RKO (cell line): ENCODE measurements at places on chromosomes 7 and 10.

GRCh38 chr10:118358327-118358726 is 16.2 kb upstream of the FAM204A start:
- no peak for DNase-seq

GRCh38 chr7:157309988-157310668 is 26.7 kb upstream of the DNAJB6 start:
- peak; percentile 90 for DNase-seq

DNA sequence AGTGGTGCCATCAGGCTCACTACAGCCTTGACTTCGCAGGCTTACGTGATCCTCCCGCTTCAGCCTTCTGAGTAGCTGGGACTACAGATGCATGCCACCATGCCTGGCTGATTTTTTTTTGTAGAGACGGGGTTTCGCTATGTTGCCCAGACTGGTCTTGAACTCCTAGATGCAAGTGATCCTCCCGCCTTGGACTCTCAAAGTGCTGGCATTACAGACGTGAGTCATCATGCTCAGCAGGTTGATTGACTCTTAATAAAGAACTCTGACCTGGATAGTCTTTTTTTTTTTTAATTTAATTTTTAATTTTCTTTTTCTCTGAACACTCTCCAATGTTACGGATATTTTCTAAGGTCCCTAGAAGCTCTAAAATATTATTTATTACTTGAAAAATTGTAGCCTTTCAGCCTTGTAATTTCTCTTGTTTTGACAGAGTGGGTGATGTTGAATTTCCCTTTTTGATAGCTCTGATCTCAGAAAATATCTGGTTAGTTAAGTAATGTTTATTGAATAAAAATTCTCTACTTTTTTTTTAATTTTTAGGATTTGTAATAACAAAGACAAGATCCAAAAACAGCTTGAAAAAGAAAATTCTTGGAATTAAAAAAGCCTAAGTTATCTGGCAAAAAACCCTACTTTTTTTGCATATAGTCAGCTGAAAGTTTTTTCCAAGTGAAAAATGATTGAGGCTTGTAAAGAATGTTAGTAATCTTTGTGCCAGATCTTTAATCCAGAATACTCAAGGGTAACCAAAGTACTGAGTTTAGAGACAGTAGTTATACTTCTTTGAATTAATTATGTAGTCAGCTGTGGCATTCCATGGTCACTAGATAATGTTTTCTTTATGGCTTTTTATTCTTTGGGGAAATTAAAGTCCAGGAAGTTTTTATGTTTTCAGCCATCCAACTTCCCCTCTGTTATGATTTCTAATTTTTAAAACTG is 26.7 kb downstream of the TBC1D12 start:
- DNase-seq = no peak

- DNase-seq = no peak
Measured at GRCh38 chr7:2488681-2489080, 12.5 kb upstream of the GRIFIN start.

DNA sequence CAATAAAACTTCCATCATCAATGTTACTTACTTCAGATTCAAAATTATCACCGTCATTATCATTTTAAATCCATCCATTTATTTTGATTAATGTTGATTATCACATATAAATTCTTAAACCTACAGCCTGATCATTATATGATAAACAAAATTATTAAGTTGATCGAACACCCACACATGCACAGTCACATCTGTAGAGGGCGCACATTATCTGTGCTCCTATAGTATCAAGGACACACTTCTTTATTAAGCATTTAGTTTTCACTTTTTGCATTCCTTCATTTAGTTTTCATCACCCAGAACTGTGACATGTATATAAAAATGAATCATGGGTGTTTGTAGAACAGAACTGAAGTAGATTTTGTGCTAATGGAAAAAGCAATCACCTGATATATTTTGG is 26.2 kb upstream of the ZNF716 start:
- DNase-seq = peak; percentile 27

DNA sequence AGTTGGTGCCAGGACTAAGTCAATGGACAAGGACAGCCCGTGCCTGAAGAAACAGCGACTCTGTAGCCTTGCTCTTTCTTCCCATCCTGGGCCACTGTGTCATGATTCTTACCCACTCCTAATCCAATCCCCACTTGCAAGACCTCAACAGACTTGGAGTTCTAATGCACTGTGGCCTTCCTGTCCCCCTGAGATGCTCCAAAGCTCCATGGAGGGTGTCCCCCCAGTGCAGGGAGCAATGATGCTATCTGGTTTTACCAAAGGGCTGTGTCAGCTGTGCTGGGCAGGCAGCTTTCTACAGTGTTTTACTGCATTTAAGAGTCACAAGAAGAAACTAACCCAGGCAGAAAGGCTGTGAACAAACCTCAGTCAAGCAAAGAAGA is 108.1 kb downstream of the PRKAG2 start:
- DNase-seq = no peak

DNA sequence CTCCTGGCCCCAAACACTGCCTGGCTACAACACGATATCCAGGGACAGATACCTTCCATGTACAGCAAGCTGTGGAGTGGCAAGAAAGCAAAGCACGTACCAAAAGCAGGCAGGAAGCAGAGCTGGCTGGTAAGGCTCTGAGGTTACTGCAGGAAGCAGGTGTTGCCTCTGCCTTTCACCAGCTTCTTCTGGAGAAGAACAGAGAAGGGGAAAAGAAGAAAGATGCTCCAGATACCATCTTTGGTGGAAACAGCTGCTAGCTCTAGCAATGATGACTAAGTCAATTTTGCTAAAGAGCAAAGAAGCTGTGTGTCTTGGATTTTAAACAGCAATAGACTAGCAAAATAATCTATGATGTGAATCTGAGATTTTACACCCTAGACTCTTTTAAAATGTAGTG is 34.9 kb upstream of the PRSS1 start:
- DNase-seq = no peak

DNA sequence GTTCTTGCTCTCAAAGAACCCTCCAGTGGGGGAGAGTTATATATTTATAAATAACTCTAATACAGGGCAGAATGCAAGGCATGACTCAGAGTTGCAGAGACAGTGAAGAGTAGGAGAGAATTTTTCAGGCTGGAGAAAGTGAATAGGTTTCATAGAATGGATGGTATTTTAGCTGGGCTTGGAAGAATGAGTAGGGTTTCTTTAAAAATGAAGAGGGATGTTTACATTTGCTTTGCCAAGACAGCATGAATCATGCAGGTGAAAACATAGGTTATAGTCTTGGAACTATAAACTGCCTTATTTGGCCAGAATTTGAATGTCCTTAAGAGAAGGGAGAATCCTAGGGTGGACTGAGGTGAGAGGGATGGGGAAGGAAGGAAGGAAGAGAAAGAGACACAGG is 124.8 kb downstream of the CPED1 start:
- DNase-seq = no peak

GRCh38 chr10:103720964-103721335 is 134.4 kb downstream of the SH3PXD2A start:
- DNase-seq = no peak

DNA sequence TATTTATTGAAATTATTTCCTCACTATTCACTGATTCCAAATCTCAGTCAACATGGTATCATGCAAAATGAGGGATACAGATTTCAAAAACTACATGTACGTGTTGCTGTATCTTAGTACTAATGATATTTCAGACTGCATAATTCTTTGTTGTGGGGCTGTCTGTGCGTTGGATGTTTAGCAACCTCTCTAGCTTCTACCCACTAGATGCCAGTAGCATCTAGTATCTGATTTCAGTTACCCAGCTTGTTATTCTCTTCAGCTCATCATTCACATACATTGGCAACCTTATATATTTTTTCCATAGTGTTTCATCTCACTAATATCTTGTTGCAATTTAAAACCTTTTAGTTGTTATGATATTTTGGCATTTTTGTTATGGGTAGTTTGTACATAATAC is 22.5 kb upstream of the WASL start:
- no peak for DNase-seq

GRCh38 chr7:150877536-150877935 is 25.2 kb downstream of the AOC1 start:
- DNase-seq = no peak

DNA sequence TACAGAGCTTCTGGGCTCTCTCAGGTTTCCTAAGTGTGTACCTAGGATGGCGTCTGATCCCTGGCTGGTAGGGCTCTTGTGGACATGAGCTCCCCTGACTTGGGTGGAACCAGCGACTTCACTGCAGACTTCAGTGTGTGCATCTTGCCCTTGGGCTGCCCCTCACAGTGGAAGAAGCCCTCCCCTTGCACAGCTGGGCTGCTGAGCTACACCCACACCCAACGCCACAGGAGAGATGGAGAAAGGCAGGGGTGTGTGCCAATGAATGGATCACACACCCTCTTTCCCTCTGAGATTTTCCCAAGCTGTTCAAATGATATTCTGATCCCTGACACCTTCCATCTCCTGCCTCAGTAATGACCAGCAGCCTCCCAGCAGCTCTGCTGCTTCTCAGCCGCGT is 296.7 kb downstream of the GFRA1 start:
- no peak for DNase-seq

- DNase-seq = no peak
Measured at GRCh38 chr10:8060704-8061121, 6.2 kb downstream of the GATA3 start.

DNA sequence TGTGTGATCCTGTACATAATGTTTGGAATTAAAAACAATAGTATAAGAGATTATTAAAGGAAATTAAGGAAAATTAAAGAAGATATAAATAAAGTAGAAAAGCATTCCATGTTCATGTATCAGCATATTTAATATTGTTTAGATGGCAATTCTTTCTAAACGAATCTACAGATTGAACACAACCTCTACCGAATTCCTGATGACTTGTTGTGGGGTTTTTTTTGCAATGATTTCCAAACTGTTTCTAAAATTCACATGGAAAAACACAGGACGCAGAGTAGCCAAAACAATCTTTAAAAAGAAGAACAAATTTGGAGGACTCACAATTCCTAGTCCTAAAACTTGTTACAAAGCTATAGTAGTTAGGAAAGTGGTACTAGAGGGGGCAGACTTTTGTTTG is 573.4 kb upstream of the IGFBP3 start:
- DNase-seq = no peak

DNA sequence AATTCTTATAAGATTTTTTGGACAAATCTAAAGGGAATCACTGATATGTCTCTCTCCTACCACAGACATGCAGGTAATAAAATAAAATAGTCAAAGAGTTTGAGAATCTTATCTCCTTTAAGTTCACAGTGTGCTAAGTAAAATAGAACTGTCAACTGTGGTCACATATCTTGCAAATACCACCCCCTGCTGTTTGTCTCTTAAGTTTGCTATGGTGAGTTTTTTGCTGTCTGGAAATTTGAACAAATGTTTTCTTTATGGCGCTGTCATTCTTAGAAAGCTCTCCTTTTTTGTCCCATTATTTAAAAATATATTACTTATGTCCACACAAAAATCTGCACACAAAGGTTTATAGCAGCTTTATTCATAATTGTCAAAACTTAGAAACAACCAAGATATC is 19.6 kb downstream of the GIMAP5 start:
- no peak for DNase-seq

DNA sequence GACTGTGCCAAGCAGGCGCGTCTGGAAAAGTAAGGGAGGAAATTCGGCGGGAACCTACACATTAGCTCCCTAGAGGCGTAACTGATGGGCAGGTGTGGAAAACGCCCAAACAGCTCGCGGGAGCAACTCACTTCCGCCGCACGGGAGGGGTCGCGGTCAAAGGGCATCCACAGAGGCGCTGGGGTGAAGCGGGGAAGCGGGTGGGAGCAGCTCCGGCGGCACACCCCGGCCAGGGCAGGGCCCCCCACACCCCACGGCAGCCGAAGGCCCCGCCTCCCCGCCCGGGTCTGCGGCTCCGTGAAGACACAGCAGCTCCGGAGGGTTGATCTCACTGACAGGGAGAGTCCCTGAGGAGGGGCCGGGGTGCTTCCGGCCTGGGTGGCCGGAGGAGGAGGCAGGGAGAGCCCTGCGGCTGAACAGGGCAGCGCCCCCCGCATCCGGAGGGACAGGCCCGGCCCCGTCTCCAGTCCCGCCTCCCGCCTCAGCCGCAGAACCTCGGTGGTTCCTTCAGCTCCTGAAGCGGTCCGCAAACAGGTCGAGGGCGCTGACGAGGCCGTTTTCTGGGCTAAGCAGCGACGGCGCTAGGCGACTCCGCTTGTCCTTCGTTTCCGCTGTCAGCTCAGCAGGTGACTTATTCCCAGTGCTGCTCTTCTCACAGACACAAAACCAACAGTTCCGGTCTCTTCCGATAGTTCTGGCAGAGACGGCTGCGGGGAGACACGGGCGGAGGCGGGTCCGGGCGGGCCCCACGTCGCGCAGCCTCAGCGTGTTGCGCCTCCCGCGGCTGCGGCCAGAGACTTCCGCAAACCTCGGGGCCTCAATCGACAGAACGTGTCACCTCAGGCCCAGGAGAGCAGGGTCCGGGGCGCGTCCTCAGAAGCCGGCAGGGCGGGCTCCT is 276.1 kb downstream of the DNAJB6 start:
- no peak for DNase-seq

- DNase-seq = no peak
Measured at GRCh38 chr7:142954680-142955268, 7.4 kb downstream of the KEL start.
